Stimulated activated CD4-positive, alpha-beta T cell treated with anti-CD3 and anti-CD28 coated beads, Interleukin-4, amount 100 ng/mL, for 48 hours (primary cell): ENCODE measurements at places on chromosomes 3 and 15.

DNA sequence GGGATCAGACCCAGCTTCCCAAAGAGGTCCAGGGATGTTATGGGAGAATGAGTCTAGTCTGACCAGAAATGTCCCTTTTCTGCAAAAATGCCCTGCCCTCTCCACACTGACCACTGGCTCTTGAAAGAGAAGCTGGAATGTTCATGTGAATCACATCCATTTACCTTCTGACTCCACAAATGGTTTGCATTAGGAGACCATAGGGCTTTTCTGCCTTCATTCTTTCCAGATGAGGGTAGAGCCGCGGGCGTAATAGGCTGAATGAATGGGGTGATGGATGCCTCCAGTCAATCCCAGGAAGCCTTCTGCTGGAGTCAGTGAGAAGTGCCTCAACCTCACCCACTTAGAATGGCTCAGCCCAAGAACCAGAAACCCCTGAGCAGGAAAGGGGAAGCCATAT lies 47.2 kb upstream of the IREB2 start:
- no peak for DNase-seq

- no peak for DNase-seq
Measured at GRCh38 chr15:68644083-68644904, 65.5 kb downstream of the CORO2B start.

DNA sequence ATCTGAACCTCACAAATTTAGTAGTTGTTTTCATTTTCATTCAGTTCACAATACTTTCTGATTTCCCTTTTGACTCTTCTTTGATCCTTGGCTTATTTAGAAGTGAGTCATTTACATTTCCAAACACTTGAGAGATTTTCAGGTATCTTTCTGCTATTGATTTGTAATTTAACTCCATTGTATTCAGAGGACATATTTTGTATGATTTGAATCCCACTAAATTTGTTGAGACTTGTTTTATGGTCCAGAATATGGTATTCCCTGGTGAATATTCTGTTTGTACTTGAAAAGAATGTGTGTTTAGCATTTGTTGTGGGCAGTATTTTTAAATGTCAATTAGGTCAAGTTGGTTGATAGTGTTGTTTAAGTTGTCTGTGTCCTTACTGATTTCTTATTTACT lies 29.6 kb downstream of the FAN1 start:
- no peak for DNase-seq

- no peak for DNase-seq
Measured at GRCh38 chr3:56366641-56367162, 101.6 kb downstream of the ERC2 start.

- no peak for DNase-seq
Measured at GRCh38 chr15:58924327-58924726, 9.2 kb downstream of the SLTM start.

- no peak for DNase-seq
Measured at GRCh38 chr3:182795389-182795782, 2.1 kb downstream of the ATP11B start.

DNA sequence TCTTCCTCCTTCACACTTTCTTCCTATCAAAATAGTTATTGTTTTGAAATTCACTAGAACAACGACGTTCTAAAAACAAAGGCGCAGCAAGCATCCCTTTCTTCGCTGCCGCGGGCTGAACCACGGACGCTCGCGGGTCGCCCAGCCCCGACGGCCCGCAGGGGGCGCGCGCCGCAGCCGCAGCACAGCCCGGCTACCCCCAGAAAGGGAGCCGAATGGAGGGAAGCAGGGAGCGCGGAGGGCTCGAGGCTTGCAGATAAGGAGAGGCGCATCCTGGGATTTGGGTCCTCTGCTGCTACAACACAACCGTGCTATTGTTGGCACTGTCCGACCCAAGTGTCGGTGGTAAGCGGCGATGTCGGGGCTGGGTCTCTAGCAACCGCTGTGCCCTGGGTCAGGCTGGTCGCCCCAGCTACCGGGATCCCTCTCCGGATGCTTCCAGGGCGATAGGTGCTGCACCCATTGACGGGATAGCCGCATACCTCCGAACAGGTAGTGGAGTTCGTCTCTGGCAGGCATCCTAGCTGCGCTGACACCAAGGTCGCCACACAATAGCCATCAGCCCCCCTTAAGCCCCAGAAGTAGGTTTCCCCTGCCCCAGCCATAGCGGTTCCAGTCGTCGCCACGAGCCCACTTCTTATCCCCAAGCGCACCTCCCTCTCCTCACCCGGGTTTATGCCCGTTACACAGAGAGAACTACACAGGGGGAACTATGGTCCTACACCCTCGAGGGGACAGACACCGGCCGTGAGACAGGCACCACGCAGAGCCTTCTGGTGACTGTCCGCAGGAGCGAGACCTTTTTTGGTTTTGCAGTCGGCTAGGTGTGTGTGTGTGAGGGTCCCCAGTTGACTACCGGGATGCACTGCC lies 6.0 kb downstream of the ONECUT1 start:
- no peak for DNase-seq

- no peak for DNase-seq
Measured at GRCh38 chr3:145422556-145422955, 738.4 kb downstream of the PLOD2 start.

- no peak for DNase-seq
Measured at GRCh38 chr3:196354132-196354531, 15.9 kb upstream of the TM4SF19 start.

- no peak for DNase-seq
Measured at GRCh38 chr15:71294251-71294910, 179.1 kb downstream of the THSD4 start.

DNA sequence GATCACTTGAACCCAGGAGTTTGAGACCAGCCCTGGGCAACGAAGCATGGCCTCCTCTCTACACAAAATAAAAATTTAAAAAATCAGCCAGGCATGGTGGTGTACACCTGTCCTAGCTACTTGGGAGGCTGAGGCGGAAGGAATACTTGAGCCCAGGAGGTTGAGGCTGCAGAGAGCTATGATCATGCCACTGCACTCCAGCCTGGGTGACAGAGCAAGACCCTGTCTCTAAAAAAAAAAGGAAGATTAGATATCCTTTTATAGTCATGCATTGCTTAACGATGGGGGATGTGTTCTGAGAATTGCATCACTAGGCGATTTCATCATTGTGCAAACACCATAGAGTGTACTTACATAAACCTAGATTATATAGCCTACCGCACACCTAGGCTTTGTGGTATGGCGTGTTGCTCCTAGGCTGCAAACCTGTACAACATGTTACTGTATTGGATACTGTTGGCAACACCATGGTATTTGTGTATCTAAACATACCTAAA lies 12.6 kb downstream of the ALAS1 start:
- DNase-seq: no peak

DNA sequence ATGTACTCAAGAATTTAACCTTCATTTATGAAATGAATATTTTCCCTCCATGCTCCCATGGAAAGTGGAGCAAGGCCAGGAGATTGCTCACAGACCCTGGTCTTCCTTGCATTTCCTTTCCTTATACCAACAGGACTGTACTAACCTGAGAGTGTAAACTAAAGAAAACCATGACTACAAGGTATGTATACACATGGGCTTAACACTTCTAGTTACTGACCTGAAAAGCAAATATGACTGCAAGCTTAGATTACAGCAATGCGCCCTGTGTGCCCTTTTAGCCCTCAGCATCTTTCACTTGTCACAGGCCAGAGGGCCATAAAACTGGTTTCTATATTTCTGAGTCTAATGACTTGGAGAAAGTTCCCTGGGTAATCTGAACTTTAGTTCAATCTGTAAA lies 52.1 kb downstream of the NEK10 start:
- no peak for DNase-seq

DNA sequence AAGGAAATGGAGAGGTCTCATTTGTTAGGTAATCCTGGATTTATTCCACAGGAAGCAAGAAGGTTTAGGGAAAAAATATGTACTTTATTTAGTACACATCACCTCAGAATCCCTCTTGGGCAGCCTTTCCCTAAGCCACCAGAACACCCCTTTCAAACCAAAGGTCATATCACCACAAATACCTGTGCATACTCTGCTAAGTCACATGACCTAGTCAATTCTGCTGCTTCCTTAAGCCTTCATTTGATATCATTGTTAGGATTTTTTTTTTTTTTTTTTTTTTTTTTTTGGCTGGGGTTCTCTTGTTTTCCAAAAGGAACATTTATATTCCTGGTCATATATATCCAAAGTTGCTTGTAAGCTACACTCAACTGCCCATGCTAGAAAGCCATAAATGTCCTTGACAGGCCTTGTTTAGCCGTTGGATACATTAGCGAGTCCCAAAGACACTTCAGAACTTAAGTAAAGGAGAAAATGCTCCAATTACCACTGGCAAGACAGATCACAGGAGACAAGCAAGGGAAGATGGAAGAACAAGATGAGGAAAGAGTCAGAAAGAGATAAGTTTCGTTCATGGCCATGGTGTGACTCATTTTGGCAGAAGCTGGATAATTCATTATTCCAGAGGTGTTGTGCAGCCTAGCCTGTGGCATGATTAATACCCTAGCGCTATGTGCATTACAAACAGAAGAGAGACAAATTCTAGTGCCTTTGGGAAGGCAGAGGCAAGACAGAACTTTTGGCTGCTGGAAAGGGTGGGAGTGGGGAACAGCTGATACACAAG lies 155.6 kb upstream of the SLC2A2 start:
- DNase-seq: no peak

GRCh38 chr3:26012241-26012745 lies 222.4 kb downstream of the OXSM start:
- no peak for DNase-seq

- no peak for DNase-seq
Measured at GRCh38 chr15:50825946-50826345, 60.4 kb upstream of the SPPL2A start.

DNA sequence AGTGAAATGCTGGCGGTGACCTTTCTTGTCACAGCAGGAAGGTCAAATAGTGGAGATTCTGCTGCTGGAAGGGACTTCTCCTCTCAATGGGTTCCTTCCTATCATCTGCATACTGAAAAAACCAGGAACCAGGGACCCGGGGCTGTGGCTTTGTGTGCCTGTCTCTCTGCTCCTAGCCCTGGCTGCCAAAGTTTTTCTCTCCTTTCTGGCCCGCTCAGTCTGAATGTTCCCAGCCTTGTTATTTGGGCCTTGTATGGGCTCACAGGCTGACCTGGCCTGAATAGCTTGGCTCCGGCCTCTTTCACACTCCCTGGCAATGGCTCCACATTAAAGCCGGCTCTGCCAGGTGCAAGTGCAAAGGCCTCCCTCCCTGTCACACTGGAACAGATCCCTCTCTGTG lies 94.7 kb downstream of the LRIG1 start:
- DNase-seq: no peak

DNA sequence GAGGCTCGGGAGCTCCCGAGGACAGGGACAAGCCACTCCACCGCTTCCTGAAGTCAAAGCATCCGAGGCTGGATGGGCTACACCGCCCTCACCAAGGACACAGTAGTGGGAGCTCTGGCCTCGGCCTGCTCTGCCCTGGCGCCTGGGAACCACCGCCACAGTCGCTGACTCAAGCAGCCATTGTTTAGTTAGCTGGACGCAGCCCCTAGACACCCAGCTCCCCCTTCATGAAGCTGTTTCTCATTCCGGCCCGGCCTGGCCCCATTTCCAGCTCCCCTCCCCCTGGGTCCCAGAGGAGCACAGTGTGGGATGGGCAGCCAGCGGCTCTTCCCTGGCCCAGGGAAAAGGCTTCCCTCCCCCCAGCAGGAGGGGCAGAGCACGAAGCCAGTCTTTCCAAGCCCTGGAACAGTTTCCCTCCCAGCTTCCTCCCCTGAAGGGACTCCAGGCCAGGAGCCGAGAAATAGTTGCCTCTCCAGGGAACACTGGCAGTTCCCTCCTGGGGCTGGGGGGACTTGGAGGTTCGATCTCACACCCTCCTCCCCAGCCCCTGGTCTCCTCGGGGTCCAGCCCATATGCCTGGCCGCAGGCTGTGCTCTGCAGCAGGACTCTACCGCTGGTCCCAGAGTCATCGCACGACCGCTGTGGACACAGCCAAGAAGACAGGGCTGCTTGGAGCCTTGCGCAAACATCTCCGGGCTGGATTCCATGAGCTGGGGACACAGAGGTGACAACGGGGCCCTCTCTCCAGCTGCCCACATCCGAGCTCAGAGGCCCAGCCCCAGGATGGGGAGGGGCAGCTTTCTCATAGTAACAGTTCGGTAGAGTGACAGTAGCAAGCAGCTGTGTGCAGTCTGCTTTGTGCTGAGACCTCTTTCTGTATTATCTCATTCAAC lies 10.0 kb downstream of the PLXND1 start:
- no peak for DNase-seq

- DNase-seq: no peak
Measured at GRCh38 chr3:111846717-111847116, 12.3 kb upstream of the PHLDB2 start.

- no peak for DNase-seq
Measured at GRCh38 chr15:31471731-31472430, 145.2 kb downstream of the KLF13 start.

GRCh38 chr3:18224426-18224825 lies 200.7 kb downstream of the SATB1 start:
- DNase-seq: no peak

GRCh38 chr3:73548436-73548835 lies 76.3 kb downstream of the PDZRN3 start:
- no peak for DNase-seq

GRCh38 chr3:33392703-33393125 lies 47.5 kb downstream of the UBP1 start:
- no peak for DNase-seq

DNA sequence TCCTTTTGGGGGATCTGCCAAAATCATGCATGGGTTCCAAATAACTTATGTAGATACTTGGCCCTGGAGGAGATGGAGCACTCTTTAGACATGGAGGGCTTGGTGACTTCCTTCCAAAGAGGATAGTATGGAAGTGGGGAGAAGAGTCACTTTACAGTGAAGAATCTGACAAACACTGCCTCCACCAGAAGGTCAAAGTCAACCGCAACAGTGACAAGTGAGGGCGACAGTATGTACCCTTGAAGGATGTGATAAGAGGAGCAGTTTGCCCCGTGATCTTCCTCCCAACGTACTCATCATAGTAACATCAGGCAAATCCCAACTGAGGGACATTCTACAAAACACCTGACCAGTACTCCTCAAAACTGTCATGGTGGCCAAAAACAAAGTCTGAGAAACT lies 62.0 kb downstream of the LMCD1 start:
- DNase-seq: no peak

DNA sequence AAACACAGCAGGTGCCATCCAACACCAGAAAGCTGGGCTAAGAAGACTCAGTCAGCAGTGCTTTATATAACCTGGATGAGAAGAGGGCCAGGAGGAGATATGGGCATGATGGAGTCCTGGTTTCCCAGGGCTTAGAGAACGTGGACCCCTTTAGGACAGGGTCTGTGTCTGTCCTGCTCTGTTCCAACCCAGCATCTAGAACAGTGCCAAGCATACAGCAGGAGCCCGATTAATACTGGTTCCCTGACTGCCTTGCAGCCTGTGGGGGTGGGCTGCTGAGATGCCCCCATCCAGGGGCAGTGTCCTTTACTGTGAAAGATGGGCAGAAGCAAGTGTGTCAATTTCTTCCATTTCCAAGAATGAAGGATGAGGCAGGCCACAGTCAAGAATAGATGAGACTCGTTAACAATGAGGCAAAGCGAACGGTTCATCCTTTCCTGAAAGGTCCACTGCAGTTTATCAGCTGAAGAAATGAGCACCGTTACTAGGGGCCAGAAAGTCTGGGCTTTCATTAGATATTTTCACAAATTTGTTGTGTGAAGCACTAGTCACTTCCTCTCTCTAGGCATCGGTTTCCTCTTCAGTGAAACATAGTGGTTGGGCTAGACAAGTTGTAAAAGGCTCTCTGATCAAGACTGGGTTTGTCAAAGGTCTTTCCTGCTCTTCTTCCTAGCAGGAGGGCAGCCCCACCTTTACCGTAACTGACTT lies 72.0 kb upstream of the HERC1 start:
- DNase-seq: no peak

- no peak for DNase-seq
Measured at GRCh38 chr15:58331560-58331912, 100.3 kb upstream of the LIPC start.
